ENCODE measurements at places on chromosomes 1 and 21.

DNA sequence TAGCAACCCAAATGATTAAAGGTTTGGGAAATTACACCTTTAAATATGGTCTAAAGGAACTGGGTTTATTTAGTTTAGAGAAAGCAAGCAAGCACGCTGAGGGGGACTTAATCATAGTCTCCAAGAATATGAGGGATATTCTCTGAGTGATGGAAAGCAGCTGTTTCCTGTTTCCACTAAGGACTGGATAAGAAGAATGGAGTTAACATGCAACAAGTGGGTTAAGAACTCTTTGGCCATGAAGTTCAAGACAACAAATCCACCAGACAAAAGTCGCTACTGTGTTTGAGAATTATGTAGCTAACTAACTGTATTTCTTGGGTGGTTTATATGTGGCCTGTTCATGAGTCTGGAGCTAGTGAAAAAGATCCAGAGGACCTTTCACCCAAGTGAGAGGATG, 85.7 kb downstream of the TGFB2 start:
- DNase-seq, result no peak

- DNase-seq, result no peak
Measured at GRCh38 chr21:27636656-27637055, 669.8 kb upstream of the ADAMTS5 start.

DNA sequence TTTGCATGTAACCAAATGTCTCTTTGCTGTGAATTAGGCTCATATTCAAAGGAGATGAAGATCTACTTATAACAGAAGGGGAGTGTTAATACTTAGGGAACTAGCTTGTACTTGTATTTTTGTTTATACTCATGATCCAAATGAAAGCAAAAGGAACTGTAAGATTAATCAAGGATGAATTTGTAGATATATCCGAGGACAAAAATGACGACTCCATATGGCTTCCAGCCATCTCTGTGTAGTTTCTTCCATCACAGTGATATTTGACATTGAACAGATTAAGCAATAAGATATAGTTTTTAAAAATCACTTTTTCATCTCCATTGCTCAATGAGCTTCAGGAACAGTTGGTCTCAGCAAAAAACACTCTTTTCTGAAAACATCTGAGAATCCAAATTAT, 257.4 kb upstream of the CAMK1G start:
- DNase-seq, result no peak

DNA sequence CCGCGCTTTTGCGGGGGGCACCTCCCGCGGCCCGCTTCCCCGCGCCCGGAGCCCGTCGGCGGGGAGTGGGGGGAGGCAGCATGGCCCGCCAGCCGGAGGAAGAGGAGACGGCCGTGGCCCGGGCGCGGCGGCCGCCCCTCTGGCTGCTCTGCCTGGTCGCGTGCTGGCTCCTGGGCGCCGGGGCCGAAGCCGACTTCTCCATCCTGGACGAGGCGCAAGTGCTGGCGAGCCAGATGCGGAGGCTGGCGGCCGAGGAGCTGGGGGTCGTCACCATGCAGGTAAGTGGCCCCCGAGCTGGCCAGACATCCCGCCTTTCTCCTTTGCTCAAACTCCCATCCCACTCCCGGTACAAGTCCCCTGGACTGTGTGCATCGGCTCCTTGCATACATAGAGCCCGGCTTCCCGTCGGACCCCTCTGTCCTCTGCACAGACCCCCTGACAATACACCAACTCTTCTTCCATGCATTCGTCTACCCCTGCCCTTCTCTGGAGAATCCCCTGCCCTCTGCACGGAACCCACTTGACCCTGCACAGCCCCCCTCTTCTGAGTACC, 812 bp downstream of the CACHD1 start:
- DNase-seq, result peak; percentile 40

- DNase-seq, result no peak
Measured at GRCh38 chr21:39104911-39105310, 78.3 kb downstream of the PSMG1 start.

All from BE2C (cell line).